Caudate nucleus (tissue), 63 donors: ENCODE measurements at places on chromosomes 3 and 15.

GRCh38 chr3:81452418-81452817 is 309.0 kb downstream of the GBE1 start:
- no peak for DNase-seq

DNA sequence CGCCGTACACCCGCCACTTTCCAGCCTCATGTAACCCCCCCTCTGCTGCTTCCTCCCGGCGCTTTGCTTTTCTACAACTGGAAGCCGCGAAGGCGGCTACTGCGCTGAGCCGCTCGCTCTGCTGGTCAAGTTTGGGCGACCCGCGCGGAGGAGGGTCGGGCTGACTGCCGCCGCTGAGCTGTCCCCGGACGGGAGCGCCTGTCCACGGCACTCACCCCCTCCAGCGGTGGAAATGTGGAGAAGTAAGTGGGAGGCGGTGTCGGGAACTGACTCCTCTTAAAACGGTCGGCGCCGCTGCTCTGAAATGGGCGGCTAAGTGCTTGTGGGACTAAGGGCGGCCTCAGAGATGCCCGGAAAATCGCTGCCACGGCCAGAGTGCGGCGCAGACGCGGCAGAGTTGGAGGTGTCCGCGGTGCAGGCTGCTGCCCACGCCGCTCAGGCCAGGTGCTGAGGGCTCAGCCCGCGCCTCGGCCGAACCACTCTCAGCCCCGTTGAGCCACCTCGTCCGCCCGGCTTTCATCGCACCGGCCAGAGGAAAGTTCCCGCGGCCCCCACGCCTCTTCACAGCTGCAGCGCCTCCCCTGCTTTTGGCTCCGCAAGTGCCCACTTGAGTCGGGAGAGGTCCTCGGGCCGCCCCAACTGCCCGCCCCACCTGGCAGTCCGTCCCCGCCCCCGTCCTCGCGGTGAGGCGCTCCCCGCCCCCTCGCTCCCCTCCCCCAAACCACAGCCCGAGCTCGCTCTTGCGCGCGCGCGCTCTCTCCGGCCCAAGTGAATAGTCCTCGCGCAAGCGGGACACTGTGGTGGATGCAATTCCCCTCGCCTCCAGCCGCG is at the start of gene EPHA6:
EPHA6 (plus strand) TSS at position 775 of the 831 bp plus-strand sequence.
- no peak for DNase-seq

DNA sequence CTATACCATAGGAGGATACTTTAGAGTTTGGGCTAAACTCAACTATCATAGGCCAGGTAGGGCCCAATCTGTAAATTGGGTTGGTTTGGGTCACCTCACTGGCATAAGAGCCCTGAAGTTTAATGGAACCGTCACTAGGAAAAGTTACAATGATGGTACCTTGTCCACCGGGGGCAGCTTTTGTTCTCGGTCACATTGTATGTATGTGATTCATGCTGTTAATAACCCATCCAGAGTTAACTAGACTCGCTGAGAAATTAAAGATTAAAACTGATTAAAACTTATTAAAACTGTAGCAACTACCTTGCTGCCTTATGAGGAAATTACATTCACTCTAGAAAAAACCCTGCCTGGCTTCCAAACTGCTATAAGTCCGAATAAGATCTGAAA is 145.0 kb upstream of the TMCO5A start:
- no peak for DNase-seq

DNA sequence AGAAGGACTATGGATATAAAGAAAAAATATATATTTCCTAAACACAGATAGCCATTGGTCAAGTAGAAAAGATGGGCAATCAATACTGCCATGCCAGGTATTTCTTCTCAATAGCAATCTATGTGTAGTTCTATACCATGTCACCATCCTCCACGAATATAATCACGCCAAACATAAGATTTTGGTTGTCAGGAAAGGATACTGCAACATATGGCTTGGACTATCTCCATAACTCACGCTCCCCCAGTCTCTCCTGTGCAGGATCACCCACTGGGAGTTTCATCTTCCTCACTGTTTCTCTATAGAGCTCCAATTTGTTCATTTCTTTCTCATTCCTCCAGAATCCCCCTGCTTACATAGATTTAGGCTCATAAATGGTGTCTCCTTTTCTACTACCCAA is 462.9 kb upstream of the KCNMB2 start:
- DNase-seq: no peak

DNA sequence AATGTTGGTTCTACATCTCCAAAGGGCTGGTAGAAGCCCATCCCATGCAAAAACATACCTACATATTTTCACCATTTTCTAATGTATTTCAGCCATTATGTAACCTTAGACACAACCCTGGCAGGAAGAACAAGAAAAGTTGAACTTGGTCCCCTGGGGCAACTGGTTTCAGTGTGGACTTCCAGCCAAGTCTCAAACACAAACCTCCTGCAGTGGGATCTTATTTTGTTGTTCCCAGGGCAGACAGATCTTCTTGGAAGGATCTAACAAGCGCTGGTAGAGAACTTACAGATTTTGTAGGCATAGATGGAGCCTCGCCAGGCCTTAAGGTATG is 96.3 kb downstream of the ADAMTS17 start:
- DNase-seq: no peak

- no peak for DNase-seq
These were observed 58.7 kb upstream of the ACAN start for GRCh38 chr15:88744548-88745020.

DNA sequence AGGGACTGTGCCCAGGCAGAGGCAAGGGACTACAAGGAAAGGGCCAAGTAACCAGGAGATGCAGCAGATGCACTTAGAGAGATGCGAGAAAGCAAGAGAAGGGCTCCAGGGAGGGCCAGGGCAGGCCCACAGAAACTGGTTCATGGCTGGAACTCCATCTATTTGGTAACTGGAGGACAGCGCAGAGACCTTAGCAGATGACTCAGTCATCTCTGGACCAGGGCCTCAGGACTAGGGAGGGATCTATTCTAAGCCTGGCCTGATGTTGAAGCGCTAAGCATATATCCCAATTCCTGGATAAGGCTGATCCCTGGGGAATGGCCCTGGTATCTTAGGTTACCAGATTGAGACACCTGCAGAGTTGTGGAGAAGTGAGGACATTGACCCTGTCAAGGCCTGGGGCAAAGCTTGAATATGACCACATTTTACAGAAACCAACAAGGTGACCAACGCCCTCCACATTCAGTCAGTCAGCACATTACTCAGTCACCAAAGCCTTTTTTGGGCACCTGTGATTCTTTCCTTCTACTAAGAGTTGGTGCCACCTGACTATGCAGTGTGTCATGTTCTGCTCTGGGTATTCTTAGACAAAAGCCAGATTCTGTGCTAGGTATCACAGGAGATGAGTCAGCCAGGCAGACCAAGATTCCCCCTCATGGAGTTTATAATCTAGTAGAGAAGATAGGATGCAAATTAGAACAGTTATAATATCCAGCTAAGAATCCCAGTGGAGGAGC is 68.4 kb upstream of the SLCO3A1 start:
- no peak for DNase-seq

- no peak for DNase-seq
These were observed 32.4 kb downstream of the BTD start for GRCh38 chr3:15633766-15634598.

DNA sequence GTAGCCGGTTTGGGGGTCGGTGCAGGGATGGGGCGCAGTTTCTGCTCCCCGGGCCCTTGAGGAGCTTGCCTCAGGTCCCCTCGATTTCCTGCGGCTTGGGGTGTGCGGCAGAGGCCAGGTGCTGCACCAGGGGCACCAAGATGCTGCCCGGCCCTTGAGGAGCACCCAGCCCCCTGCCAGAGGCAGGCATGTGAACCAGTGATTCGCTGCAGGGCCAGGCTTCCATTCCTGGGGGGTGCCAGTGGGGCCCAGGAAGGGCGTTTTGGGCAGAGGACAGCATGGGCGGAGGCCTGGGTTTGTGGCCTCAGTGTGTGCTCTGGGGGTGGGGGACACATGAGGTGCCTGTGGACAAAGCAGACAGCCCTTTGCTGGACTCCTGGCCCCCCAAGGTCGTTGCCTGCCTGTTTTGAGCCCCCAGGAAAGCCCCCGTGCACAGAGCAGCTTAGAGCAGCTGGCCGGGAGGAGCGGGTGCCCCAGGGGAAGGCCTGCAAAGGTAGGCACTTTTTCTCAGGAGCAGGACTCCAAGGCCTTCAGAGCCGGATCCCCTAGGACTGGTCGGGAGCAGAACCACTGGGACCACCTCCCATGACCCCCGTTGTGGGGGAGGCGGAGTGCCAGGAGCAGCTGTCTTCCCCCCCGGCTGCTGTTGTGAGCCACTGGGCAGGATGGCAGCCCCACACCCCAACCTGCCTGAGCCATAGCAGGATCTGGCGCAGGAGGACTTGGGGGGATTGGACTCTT is 1.6 kb downstream of the PLXNA1 start:
- no peak for DNase-seq

DNA sequence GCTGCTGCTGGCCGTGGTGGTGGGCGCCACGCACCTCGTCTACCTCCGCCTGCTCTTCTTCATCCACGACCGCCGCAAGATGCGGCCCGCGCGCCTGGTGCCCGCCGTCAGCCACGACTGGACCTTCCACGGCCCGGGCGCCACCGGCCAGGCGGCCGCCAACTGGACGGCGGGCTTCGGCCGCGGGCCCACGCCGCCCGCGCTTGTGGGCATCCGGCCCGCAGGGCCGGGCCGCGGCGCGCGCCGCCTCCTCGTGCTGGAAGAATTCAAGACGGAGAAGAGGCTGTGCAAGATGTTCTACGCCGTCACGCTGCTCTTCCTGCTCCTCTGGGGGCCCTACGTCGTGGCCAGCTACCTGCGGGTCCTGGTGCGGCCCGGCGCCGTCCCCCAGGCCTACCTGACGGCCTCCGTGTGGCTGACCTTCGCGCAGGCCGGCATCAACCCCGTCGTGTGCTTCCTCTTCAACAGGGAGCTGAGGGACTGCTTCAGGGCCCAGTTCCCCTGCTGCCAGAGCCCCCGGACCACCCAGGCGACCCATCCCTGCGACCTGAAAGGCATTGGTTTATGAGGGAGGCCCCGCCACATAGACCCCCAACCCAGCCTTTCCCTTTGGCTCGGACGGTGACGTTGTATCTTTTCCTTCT is 1.1 kb downstream of the GPR27 start:
- no peak for DNase-seq

GRCh38 chr3:37886395-37886794 is 24.7 kb downstream of the CTDSPL start:
- DNase-seq: no peak

- no peak for DNase-seq
These were observed 53.3 kb downstream of the ST6GAL1 start for GRCh38 chr3:186983659-186984058.

DNA sequence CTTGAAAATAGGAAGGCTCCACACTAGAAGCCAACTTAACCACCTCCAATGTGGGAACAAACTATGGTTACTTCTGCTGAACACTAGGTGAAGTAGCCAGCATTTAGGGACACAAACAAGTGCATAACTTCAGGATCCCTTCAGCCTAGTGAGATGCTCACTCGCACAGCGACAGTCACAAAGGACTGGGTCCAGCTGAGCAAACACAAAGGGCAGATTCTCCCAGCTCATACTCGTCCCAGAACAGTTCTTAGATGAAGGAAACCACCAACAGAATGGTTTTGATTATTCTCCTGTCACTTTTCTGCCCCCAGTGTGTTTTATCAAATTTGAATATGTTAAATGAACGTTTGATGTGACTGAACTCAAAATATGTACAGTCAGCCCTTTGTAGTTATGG is 201.6 kb downstream of the KCNAB1 start:
- peak; percentile 8 for DNase-seq

DNA sequence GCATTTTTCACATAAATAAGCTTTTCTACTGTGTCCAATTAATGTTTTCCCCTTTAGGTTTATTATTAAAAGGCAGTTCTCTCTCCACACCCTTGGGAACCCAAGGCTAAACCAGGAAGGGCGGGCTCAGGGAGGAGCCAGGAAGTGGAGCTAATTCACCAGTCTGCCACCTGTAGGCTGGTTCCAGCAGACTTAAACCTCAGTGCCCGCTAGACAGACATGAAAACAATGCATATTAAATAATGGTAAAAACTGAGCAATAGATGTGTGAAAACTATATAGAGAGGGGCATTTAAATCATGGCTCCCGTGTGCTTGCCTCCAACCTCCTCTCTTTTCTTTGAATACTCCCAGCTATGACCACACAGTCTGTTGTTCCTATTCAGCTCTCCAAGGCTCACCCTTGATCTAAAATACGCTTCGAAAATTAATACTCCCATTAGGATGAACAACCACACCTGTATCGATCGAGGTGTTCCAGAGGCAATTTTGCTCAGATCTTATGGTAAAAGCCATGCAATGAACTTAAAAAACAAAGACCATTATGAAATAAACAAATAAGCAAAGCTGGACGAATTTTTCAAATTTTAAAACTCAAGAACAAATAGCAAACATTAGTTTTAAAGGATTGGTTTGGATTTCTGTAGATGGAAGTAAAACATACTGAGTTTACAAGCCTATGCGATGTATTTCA is 253.3 kb downstream of the TJP1 start:
- no peak for DNase-seq

DNA sequence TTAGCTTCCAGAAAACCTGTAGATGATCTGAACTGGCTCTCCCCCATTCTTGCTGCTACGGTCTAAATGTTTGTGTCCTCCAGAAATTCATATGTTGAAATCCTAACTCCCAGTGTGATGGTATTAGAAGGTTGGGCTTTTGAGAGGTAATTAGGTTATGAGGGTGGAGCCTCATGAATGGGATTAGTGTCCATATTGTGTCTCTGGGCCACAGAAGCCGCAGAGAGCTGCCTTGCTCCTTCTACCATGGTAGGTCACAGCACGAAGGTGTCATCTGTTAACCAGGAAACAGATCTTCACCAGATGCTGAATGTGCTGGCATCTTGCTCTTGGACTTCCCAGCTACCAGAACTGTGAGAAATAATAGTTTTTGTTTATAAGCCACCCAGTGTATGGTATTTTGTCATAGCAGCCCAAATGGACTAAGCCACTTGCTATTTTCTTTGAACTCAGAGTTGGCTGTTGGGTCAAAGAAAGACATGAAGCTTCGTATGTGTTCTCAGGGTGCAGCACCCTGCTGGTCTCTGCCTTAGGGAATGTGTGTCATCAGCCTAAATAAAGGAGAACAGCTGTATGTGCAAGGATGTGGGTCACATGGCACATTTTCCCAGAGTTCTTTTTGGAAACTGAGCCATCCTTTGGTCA is 317.5 kb upstream of the SLCO3A1 start:
- no peak for DNase-seq

- DNase-seq: peak; percentile 86
These were observed 224.1 kb upstream of the TPRG1 start for GRCh38 chr3:188947401-188948280.

DNA sequence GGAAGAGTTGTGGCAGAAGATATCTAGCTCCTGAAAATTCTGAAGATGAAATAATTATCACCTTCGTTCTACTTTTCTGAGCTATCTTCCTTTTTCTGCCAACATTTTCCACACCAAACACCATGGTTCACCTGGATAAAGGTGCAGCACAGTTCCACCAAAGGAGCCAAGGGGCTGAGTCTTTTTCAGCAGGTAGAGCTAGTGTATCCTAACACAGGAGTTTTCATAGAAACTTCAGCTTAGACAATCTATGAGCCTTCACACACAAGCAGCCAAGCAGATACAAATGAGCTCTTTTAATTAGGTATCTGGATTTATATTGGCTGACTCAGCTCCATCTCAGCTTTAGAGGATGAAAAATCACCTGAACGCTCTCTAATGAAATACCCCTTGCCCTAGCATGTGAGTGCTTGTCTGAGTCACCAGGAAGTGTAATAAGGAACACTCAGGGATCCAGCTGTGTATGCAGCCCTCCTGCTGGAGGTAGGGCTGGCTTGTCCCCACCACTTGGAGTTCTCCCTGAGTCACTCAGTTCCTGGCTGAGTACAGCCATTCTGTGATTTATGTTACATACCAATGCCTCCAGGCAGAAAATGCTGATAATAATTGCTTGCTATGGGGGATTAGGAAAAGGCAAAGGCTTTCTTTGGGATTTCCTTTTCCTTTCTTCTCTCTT is 385.7 kb downstream of the LSAMP start:
- DNase-seq: no peak
